ENCODE measurements at places on chromosomes 6 and 20.

GRCh38 chr20:62668441-62669027 lies 26.2 kb downstream of the SLCO4A1 start:
- no peak for DNase-seq

GRCh38 chr6:122276637-122277036 lies 122.8 kb upstream of the HSF2 start:
- no peak for DNase-seq

DNA sequence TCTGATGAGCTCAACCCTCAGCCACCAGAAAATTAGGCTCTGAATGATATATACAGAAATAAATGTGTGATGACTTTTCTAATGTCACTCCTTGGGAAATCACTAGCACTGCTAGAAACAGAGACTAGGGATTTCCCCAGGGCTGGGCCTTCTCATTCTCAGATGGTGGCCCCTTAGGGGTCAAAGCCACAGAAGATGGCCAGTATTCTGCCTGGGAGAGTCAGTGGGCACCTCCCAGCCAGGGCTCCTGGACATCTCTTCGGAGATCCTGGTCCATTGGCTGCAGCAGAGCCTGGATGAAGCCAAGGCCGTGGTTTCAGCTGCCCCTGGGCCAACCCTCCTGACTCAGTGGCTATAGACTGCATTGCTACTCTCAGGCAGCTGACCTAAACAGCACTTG lies 276.9 kb upstream of the SUPT3H start:
- no peak for DNase-seq

DNA sequence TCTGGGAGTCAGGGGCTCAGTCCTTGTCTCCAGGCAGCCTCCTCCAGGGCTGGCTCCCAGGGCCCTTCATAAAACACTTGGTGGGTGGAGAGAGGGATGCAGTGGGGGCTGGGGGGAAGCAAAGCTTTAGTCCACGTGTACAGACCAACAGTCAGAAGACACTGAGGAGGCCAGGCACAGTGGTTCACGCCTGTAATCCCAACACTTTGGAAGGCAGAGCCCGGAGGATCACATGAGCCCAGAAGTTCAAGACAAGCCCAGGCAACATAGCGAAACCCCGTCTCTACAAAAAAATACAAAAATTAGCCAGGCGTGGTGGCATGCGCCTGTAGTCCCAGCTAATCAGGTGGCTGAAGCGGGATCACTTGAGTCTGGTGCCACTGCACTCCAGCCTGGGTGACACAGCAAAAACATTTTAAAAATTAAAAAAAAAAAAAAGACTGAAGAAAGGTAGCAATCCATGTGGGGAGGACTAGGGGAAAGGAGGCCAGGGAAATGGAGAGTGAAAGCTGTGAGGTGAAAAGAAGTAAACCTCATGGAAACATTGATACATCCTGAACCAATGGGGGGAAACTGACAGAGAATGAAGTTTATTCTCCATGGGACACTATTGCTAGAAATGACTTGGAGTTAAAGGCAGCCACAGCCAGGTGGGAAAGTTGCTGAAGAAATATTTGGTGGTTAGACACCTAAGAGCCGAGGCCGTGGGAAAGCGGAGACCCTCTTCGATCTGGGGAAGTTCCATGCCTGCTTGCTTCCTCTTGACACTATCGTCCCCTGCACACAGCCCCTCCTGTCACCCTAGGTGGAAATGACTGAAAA lies 35.4 kb downstream of the PIM1 start:
- DNase-seq, result no peak

DNA sequence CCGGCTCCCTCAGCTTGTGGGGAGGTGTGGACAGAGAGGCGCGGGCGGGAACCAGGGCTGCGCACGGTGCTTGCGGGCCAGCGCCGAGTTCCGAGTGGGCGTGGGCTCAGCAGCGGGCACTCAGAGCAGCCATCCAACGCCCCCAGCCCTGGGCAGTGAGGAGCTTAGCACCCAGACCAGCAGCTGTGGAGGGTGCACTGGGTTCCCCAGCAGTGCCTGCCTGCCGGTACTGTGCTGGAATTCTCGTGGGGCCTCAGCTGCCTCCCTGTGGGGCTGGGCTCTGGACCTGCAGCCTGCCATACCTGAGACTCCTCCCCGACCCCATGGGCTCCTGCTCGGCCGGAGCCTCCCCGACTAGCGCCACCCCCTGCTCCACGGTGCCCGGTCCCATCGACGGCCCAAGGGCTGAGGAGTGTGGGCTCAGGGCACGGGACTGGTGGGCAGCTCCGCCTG lies 92.7 kb downstream of the MANEA start:
- DNase-seq, result no peak

Data from NK-92 treated with Interleukin-12 subunit alpha and Interleukin-12 subunit beta, amount 100 ng/mL, for 24 hours (cell line).